NCI-H187 treated with DMSO at 0.1 percent for 48 hours (cell line): ENCODE measurements at places on chromosomes 1 and 21.

- no peak for DNase-seq
Observed at GRCh38 chr1:221923929-221924598, 182.2 kb upstream of the DUSP10 start.

GRCh38 chr21:36461918-36462486, 17.9 kb downstream of the CLDN14 start:
- no peak for DNase-seq

DNA sequence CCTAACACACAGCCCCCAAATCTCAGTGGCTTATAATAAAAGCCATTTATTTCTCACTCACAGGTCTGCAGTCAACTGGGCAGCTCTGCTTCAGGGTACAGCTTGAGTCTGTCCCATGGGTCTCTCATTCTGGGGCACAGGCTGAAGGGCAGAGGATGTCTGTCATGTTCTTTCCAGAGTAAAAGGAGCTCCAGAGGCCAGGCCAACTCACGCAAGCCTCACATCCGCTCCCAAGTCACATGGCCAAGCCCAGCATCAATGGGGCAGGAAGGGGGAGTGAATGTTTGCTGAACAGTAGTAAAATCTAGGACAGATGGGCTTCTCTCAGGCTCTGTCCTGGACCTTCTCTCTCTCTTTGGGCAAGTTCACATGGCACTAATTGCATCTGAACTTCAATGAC, 7.1 kb upstream of the SSBP3 start:
- no peak for DNase-seq

DNA sequence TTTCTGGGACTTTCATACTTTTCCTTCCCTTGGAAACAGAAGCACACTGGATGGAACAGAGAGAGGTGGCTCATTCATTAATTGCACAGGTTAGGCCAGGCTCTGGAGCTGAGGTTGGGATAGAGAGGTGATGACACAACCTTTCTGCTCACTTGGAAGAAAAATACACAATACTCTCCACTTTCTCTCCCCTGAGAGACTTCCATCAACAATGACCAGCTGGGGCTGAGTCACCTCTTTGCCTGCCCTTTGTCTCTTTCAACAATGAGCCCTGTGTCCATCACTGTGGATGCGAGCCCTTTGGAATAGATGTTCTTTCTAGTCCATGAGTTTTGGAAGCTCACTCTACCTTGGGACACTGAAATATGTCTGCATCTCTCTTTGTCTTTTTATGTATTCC, 43.1 kb downstream of the ATP2B4 start:
- DNase-seq, result no peak

- DNase-seq, result no peak
Observed at GRCh38 chr1:204498981-204499380, 4.4 kb upstream of the PIK3C2B start.

DNA sequence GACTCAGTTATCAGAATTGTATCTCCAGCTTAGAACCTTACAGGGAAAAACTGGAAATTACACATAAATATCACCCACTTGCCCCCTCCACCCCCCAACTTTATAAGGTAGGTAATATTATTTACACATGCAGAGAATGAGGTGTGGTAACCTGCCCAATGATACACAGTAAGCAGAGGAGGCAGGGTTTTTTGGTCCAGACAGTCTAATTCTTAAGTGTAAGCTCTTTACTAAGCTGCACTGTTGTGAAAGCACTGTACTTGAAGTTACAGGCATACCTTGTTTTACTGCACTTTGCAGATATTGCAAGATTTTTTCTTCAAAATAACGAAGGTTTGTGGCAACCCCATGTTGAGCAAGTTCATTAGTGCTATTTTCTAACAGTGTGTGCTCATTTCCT, 24.8 kb upstream of the MYOCOS start:
- DNase-seq, result no peak

DNA sequence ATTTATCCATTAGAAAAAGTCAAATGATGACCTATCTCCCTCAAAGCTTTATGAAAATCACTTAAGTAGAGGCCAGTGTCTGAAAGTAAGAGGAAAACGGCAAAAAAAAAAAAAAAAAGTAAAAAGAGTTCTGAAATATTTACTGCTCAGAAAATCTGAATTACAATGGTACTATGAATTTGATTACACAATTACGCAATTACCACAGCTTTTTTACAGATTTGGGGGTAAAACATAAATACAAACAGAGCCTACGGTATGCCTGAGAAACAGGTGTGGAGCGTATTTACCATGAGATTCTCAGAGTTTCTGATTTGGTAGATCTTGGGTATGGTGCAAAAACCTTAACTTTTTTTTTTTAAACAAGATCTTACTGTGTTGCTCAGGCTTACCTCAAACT, 15.9 kb upstream of the FBXO28 start:
- DNase-seq, result no peak

GRCh38 chr21:27220416-27220815, 253.5 kb upstream of the ADAMTS5 start:
- no peak for DNase-seq

DNA sequence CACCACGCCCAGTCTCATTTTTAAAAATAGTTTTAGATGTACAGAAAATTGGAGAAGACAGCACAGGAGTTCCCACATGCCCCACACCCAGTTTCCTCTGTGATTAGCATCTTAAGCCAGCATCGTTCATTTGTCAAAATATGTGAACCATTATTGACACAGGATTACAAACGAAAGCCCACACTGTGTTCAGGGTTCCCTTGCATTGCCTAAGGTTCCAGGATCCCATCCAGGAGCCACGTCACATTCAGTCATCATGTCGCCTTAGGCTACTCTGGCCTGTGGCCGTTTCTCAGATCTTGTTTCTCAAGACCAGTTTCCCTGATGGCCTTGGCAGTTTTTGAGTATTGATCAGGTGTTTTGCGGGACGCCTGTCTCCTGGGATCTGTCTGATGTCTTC, 34.7 kb upstream of the TNFRSF1B start:
- no peak for DNase-seq

GRCh38 chr21:42350318-42350910, 380 bp downstream of the TFF2 start:
- no peak for DNase-seq

DNA sequence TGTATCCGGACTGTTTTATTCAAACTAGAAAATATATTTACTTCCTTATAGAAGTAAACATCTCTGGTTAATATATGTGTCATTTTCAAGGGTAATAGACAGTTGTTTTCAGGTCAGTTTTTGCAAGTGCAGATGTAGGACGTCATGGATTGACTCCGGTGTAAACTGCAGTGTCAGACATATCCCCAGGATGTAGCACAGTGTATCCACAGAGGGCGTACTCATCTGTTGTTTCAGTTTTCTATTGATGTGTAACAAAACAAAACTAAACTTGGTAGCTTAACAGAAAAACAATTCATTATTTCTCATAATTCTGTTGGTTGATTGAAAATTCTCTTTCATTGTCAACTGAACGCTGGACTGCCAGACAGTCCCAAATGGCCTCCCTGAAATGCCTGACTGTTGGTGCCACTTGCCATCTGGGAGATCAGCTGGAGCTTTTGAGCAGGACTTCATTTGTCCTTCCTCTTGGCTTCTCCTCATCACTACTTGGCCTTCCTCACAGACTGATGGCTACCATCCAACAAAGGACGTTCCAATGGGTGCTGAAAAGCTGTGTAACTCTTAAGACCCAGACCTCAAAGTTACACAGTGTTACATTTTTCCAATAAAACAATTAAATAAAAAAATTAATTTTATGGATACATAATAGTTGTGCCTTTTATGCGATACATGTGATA, 181.6 kb downstream of the NCAM2 start:
- DNase-seq, result no peak

- DNase-seq, result no peak
Observed at GRCh38 chr1:237736372-237737029, 154.2 kb downstream of the ZP4 start.

DNA sequence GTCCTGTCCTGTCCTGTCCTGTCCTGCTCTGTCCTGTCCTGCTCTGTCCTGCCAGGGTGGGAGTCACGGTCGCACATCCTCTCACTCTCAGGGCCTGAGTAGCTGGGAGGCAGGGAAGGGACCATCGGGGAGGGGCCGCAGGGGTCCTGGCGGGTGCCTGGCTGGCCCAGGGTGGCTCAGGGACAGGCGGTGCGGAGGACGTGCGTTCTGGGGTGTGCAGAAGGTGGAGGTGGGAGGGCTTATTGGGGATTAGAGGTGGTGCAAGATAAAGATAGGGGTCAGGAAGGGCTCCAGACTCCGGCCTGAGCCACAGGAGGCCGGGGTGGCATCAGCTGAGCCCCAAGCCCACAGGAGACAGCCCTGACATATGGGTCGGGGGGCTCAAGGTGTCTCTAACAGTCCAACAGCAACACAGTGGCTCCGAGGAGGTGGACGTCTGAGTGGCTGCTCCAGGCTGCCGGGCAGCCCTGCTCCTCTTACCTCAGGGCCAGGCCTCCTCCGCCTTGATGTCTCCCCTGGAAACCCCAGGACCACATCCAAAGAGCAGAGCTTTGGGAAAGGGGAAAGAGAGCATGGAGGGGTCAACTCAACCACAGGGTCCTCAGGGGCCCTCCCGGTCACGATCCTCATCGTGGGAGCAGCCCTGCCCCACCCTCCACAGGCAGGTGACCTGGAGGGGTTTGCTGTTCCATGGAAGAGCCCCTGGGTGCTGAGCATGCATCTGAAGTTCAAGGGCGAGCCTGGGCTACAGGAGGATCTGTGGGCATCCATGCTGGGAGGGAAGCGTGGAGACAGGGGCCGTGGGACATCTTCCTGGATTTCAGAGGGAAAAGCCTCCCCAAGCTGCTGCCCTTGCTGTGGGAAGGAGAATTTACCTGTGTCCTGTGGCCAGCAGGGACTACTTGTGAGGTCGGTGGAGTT, 39.6 kb upstream of the ADARB1 start:
- no peak for DNase-seq

DNA sequence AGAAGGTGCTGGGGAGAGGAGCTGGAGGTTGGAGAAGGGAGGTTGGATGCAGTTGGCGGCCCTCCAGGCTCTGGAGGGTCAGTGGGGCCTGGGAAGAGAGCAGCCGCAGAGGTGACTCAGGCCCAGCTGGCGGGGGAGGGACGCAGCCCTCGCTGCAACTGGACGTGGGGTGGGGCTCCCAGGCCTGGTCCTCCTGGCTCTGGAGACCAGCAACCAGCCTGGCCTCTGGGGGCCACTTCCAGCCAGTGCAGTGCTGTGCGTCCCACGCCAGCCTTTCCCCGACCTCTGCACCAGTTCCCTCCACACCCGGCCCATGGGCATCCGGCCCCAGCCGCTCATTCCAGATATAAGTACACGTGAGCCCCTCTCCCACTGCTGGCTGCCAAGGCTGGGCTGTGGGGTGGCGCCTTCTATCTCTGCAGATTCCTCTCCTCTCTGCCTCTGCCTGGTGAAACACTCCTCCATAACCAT, 38.0 kb upstream of the COL18A1 start:
- no peak for DNase-seq
